Progenitor cell of endocrine pancreas (in vitro differentiated cells): ENCODE measurements at places on chromosomes 5 and 9.
A peak's percentile ranks its signal among the peaks of the same experiment; 100 is the strongest.

- H3K4me3 ChIP-seq = no peak overlapping the region
- peak overlapping the region; percentile 8 for H3K27ac ChIP-seq
Measured at GRCh38 chr5:149341876-149342275, 3.4 kb upstream of the GRPEL2 start.

- DNase-seq = no peak
- no peaks in the 10 kb centered on the region for H3K4me1 ChIP-seq
- no peaks in the 10 kb centered on the region for H3K36me3 ChIP-seq
- no peak overlapping the region for H3K27ac ChIP-seq
- H3K4me3 ChIP-seq = no peak overlapping the region
Measured at GRCh38 chr9:72648324-72649126, 127.1 kb downstream of the TMC1 start.

DNA sequence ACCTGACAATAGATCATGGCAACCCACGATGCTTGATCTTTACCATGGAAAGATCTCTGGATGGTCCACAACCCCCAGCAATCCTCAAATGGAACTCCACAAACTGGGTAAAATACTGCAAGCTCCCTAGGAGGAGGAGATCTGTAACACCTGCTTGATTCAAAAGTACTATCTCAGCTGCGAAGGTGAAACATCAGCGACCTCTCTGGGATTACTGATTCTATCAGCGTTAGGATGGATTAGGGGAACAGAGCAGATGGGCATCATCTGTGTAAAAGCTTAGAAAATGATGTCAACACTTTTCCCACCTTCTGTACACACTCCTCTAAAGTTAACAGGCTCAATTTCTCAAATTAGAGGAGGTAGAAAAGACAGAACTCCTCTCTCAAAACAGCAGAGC is 31.5 kb upstream of the TRPC7 start:
- no peaks in the 10 kb centered on the region for H3K36me3 ChIP-seq
- no peak for DNase-seq
- H3K27ac ChIP-seq = no peak overlapping the region
- peaks cover 23% of the 10 kb centered on the region for H3K4me1 ChIP-seq
- no peak overlapping the region for H3K4me3 ChIP-seq

DNA sequence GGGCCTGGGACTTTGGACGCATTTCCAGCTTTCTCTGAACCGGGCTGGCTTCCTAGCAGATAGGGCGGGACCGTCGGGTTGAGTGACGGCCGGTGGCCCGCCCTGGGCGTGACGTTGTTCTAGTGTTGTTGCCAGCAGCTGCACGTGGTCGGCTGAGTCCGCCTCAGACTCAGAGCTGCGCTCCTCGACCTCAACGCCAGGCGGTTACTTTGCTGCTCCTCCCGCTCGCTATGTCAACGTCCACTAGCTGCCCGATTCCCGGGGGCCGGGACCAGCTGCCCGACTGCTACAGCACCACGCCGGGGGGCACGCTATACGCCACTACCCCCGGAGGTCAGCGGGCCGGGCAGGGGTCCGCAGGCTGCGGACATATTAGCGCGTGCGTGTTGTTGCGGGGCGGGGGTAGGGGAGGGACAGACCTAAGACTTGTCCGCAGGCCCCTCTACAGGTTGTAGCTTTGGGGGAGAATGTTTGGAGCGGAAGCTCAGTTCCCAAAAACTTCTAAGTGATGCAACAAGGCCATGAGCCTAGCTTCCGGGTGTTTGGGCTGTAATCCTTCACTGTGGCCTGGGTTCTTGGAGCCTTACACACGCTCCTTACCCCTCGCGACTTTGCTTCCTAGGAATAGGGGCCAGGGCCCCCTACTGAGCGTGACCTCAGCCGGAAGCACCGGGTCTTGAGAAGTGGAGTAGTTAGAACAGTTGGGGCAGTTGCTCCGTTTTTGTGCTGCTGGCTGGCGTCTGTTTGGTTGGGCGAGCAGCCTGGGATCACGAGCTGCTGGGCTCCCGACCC is at the start of gene EIF4EBP3:
Gene EIF4EBP3, plus strand, starts transcription at position 155 of the 792 bp plus-strand sequence. Its CDS starts 76 bp downstream, at position 231.
- H3K27me3 ChIP-seq = no peaks in the 10 kb centered on the region
- H3K36me3 ChIP-seq = peaks cover 19% of the 10 kb centered on the region
- peak within 1 kb of the TSS; percentile 89 for H3K27ac ChIP-seq

DNA sequence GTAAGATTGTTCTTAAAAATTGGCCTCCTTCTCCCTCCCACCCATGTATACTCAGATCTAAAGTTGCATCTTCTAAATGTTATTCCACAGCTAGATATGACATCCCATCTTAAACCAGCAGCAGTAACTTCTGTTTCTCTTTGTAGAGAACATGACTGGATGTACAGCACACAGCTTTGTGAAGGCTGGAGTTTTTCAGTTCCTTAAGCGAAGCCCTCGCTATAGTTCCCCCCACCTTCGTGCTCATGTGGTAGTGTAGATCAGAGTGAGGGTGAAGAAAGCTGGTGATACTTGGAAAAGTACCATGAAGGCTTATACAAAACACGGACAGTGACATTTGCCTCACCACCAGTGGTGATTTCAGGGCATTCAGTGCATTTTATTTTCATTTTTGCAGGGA is 137.5 kb downstream of the MAT2B start:
- DNase-seq = no peak
- no peaks in the 10 kb centered on the region for H3K27me3 ChIP-seq
- H3K4me3 ChIP-seq = no peak overlapping the region
- no peaks in the 10 kb centered on the region for H3K4me1 ChIP-seq
- H3K36me3 ChIP-seq = no peaks in the 10 kb centered on the region

- no peaks in the 10 kb centered on the region for H3K36me3 ChIP-seq
- peaks cover 12% of the 10 kb centered on the region for H3K4me1 ChIP-seq
- H3K27me3 ChIP-seq = no peaks in the 10 kb centered on the region
- H3K4me3 ChIP-seq = no peak overlapping the region
- no peak overlapping the region for H3K27ac ChIP-seq
- peak; percentile 22 for DNase-seq
Measured at GRCh38 chr9:118059484-118060278, 355.5 kb downstream of the TLR4 start.
